ENCODE measurements at places on chromosomes 11 and 22.

DNA sequence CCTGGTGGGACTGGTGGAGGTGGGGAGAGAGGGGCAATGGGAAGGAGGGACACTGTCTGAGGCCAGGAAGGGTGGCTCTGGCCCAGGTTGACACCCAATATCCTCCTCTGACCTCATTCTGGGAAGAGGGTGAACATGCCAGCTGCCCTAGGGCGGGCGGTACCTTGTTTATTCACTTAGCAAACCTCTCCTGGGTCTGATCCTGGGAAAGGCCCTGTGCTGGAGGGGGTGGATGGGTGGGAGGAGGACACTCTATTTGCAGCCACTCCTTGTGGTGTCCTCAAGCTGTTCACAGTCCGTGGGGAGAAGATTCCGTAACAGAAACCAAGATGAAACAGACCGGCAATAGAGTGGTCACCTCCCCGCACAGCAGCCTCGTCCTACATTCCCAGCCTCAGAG, 49.7 kb upstream of the EIF3D start:
- no peak for DNase-seq

DNA sequence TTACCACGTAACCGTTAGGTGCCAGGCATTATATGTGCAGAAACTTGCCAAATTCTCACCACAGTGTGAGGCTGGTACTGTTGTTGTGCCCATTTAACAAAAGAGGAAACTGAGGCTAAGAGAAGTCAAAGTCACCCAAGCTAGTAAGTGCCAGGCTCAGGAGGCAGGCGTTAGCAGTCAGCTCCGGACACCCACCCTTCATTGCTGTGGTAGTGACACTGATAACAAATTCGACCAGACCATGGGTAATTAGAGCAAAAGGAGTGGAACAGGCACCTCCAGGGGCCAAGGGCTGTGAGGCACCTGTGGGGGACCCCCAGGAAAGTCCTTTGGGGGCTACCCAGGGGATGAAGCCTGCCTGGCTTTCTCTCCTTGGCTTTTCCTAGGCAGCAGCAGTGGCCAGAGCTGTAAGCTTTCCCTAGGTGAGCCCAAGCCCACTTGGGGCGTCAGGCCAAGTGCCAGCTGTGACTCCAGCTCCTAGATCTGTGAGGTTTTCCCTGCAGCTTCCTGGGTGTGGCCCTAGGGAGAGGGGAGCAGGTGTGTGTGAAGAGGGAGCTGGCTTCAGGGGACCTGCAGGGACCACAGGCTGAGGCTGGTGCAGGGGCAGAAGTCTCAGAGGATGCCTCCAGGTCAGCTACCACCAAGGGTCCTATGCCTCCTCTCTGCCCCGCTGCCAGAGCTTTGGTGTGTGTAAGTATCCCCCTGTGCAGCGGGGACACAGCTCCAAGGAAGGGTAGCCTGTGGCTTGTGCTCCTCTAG, 19.7 kb upstream of the ALX4 start:
- no peak for DNase-seq

- DNase-seq: no peak
Observed at GRCh38 chr11:1289211-1289935, 20.1 kb downstream of the TOLLIP start.

DNA sequence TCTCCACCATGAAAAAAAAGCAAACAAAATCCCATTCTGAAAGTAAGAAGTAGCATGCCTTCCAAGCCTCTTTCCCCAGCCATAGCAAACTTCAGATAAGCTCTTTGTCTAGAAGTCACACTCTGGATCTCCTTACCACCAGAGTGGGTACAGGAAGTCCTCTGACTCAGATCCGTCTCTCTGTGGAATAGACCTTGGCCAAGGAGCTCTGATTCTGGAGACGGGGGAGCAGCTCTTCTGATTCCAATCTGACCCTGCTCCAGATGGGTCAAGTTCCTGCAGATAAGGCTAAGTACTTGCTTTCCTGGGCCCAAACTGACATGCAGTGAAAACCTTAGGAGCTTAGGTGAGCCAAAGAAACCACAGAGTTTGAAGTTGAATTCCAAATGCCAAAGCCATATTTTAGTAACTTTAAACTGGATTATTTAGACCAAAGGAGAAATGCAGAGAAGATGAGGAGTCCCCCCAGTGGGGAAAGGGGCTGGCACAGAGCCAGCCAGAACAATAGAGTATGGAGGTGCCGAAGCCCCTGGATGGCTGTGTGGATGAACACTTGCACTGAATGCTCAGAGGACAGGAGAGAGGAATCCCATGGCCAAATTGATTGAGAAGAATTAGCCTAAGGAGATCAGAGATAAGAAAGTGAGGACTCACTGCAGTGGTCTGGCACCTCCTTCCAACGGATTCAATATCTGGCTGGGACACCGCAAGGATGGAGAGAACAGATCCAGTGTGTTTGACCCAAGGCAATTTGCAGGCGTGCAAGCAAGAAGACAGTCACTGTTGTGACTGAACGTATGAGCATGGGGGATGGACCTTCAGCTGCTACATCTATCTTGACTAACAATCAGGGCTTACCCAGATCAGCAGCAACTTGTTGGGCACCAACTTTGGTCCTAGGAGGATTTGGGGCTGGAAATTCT, 54.9 kb downstream of the ENDOD1 start:
- no peak for DNase-seq

DNA sequence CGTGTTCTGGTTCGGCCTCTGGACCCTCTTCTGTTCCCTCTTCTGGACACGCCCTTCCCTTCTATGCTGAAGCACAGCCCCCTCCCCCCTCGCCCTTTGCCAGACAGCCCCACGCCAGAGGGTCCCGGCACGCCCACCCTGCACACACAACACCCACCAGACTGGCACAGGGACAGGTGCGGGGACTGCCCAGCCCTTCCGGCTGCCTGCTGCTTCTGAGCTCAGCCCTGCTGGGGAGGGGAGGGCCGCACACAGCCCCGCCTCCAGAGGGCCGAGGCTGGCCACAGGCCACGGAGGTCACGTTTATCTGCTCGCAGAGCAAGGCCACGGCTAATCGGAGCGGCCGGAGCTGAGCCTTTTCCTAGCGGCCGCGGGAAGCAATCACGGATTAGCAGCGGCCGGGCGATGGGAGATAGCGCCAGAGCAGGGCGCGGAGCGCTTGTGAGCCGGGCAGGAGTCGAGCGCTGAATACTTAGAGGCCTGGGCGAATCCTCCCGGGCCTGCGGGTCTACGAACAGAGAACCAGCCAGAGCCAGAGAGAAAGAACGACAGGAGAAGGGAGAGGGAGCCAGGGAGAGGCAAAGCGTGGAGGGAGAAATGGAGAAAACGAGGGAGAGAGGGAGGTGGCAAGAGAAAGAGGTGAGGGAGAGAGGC, 21.5 kb downstream of the OTUB1 start:
- no peak for DNase-seq

DNA sequence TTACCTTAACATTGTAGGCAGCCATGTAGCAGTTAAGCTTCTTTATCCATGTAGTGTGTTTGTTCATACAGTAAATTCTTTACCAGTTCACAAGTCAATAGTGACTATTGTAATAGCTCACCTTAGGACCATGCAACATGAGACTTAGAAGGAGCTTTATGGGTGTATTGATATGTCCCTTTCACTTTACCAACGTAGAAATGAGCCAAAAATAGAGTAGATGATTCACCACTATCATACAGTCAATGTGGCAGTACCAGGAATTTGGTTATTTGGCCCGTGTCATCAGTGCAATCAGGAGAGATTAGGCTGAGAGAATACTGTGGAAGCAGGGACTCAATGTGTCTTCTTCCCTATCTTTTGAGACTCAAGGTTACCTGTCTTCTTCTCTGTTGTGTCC, 4.7 kb downstream of the ZDHHC13 start:
- no peak for DNase-seq

DNA sequence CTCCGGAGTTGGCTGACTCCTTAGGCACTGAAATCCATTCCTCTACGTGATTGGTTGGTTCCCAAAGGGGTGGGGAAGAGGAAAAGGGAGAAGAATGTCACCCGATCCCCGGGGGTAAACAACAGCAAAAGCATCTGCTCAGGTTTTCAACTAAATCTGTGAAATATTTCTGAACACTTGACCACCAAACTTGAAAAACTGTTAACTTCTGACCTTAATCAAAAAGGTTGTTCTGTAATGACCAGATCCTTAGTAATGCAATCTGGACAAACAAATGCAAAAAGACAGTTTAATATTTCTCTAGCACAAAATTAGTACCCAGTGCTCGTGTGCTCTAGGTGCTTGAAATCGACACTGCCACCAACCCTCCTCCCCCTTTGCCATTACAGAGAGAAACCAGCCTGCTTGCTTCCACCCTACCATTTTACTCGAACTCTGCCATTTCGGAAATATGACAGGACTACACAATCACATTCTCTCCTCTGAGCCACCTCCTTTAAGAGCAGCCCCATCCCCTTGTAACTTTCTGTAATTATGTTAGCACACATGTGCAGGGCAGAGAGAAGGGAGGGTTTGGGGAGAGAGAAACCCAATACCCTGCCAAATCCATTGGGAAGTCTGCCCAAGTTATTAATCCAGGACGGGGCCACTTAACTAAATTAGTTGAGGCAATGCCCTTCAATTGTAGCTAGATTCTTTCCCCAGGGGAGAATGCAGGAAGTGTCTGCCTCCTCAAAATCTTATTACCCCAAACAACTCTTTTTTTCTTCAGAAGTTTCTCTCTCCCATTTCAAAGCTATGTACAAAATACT, 113.8 kb downstream of the RBFOX2 start:
- peak; percentile 86 for DNase-seq

DNA sequence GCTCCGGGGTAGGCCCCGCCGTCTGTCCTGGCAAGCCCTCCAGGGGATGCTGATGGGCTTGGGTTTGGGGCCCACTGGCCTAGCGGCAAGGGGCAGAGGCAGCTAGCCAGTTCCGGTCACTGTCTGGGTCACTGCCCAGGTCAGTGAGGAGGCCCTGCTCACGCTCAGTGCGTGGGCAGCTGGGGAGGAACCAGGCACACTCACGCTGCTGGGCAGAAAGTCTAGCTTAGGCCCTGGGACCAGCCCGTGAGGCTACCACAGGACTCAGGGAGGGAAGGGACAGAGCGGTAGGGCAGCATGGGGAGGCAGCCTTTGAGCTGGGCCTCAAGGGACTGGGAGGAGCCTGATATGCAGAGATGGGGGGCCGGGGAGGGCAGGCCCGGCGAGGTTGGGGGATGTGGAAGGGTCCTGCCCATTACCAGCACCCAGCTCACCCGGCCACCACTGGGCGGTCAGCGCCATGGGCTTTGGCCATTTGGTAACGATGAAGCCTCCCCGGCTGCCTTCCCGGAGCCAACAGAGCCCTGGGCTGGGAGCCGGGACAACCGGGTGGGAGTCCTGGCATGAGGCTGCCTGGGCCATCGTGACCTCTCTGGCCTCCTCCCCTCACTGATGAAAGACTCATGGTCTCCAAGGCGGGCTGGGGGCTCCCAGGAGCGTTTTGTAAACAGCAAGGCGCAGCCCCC, 14.2 kb downstream of the SHISAL1 start:
- no peak for DNase-seq

- DNase-seq: no peak
Observed at GRCh38 chr11:130904380-130904779, 11.9 kb downstream of the SNX19 start.

GRCh38 chr11:91786097-91786496, 438.5 kb upstream of the FAT3 start:
- DNase-seq: no peak

- DNase-seq: no peak
Observed at GRCh38 chr11:134261626-134262488, 8.5 kb downstream of the ACAD8 start.

- no peak for DNase-seq
Observed at GRCh38 chr22:20143883-20144665, 6.8 kb downstream of the CCDC188 start.

DNA sequence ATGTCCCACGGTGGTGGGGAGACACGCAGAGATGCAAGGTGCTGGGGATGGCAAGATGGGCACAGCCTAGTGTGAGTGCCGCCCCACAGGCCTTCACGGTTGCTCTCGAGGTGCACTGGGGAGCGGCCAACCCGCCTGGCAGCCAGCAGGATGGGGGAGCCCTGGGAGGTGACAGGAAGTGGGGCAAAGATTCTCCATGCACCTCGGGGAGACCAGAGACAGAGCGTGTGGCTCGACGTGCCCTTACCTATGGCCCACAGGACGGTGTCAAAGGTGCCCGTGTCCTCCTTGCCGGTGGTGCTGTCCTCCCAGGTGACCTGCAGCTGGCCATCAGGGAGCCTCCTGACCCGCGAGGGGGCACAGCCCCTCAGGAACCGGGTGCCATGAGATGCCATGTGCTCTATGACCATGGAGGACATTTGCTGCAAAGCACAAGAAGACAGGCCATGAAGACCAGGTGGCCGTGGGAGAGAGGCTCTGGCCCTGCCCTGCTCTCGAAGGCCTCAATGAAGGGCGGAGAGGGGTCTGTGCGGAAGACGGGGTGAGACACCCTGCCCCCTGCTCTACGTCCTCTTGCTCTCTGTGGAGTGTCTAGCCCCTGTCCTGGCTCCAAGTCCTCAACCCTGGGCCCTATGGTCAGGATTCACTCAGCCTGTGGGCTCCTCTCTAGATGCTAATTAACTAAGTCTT, 40.6 kb upstream of the GNB1L start:
- DNase-seq: no peak

DNA sequence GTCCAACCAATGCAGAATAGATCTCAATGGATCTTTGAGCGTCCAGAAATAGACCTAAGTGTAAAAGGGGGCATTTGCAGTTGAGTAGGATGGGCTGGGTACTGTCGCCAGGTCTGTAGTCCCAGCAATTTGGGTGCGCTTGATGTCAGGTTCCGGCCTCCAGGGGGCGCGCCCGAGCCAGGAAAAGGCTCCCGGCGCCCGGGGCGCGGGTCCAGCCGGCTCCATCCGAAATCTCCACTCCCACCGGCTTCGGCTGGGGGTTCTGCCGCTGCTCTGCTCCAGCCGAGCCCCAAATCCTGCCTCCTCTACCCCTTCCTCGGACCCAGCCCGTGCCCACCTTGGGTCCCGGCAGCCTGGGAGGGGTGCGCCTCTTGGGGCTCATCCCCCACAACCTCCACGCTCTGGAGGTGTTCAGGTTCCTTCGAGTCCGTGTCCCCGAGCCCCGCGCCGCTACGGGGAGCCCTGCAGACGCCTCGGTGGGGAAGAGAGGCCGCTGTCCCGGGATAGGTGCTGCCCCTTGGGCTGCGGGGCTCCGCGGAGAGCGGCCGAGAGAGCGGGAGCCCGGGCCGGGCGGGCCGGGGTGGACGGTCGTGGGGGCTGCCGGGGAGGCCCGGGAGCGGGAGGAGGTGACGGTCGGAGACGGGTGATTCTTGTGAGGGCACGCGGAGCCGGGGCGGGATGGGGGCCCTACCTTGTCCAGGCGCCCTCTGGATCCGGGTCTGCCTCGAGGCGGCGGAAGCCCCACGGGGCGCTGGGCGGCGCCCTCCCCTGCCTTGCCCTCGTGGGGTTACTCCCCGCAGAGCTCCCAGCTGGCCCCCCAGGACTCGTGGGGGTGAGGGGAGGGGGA, 13.0 kb upstream of the CYB5R3 start:
- DNase-seq: peak; percentile 46

GRCh38 chr11:87355596-87355995, 317.9 kb downstream of the TMEM135 start:
- no peak for DNase-seq

GRCh38 chr11:111913997-111914396, 1.5 kb downstream of the HSPB2 start:
- DNase-seq: no peak

All from NCI-H1694 treated with DMSO at 0.1 percent for 48 hours (cell line).